ENCODE measurements at places on chromosomes 2 and 18.

- DNase-seq: no peak
Observed at GRCh38 chr2:106703161-106703560, 182.8 kb downstream of the ST6GAL2 start.

- DNase-seq: no peak
Observed at GRCh38 chr2:141020346-141020745, 1110.5 kb downstream of the LRP1B start.

GRCh38 chr2:227095346-227095745 is 68.7 kb downstream of the COL4A4 start:
- DNase-seq: no peak

- no peak for DNase-seq
Observed at GRCh38 chr2:132274000-132274399, 112.2 kb upstream of the ANKRD30BL start.

DNA sequence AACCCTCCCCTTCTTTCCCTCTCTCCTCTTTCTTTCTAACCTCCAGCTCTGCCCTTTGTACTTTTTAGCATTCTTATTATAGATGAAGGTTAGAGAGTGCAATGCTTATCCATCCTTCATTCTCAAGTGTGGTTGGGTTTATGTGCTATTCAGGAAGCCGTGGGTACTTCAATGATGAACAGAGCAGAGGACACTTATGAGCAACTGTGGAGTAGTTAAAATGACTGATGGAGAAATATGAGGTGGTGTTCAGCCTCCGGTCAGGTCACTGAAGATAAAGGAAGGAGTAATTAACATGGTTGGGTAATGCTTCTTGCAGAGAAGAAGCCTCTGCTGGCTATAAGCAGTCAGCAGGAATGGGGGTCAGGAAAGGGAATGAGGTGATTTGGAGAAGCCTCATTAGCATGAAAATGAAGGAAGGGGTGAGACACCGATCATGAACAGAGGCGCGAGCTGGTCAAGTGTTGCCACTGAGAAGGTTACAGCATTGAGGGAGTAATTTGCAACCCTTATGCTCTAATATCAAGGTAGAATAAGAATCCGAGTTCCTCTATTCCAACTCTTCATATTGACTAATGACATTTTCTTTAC is 174.7 kb downstream of the LPIN1 start:
- DNase-seq: no peak

GRCh38 chr18:62280786-62281185 is 44.3 kb upstream of the TNFRSF11A start:
- no peak for DNase-seq

DNA sequence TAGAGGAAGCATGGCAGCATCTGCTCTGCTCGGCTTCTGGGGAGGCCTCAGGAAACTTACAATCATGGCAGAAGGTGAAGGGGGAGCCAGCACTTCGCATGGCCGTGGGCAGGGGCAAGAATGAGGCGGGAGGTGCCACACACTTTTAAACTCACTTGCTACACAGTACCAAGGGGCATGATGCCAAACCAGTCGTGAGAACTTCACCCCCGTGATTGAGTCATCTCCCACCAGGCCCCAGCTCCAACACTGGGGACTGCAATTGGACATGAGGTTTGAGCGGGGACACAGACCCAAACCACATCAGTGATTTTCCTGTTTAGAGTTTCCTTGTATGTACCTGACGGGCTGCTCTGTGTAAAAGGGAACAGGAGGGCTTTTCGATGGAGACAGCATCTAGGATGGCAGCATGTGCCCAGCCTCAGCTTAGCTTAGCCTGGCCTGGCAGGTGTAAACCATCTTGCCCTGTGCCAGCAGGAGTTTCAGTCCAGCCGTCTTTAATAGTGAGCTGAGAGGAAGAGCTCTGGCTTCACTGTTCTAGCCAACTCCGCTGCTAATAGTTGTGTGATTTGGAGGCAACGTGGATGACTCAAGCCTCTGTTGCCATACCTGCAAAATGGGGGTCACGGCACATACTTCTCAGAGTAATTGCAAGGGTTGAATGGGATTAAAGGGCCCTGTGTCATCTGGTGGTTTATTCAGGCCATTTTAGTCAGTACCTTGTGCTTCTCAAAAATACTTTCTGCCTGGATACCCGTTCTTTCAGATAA is 101.8 kb downstream of the ASAP2 start:
- DNase-seq: no peak

GRCh38 chr2:186909095-186909494 is 60.1 kb upstream of the ZSWIM2 start:
- DNase-seq: no peak

- no peak for DNase-seq
Observed at GRCh38 chr18:47917923-47918610, 12.4 kb downstream of the SMAD2 start.

DNA sequence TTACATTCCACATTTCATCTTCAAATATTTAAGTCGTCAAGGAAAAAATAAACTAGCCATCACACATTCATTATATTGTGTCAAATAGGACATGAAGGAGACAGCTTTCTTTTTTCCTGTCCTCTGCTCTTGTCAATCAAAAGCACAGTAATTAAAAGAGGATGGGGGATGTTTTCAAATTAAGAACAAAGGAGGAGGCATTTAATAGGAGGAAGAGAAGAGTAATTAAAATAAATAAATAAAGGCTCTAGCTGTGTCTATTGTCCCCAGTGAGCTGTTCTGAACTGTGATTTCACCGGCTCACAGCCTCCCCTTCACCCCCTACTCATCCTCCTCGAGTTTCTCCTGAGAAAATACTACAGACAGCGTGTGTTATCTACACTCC is 1377.1 kb upstream of the PIK3C3 start:
- DNase-seq: no peak

Measured in T-helper 1 cell (primary cell).